ENCODE measurements at places on chromosomes 1 and 21.

DNA sequence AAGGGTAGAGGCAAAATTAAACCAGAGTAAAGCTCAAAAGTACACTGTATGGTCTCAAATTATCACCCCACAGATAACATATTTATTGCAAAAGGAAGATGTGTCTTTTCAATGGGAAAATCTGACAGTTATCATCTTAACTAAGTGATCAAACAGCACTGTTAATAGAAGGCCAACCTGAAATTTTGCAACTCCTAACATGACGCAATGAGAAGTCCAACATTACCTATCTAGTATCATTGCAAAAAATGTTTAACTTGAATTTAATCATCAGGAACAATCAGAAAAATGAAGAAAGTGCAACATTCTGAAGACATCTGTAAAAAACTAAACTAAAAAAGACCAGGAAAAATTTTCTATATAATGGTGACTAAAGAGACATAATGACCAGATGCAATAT lies 156.7 kb upstream of the POGK start:
- no peak for DNase-seq

DNA sequence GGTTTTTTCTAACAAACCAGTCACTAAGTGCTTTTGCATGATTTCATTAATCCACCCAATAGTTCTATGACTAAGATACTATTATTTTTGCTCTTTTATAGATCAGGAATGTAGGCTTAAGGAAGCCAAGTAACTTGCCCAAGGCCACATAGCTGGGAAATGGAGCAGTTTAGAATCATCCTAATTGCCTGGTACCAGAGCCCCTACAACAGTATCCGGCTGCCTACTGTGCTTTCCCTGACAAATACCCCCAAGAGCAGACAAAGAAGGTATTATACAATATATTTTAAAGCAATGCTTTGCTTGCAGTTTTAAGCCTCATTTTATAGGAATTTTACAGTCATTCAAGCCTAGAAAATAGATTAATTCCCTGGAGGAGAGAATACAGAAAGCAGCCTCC lies 45.5 kb upstream of the RASAL2 start:
- no peak for DNase-seq

DNA sequence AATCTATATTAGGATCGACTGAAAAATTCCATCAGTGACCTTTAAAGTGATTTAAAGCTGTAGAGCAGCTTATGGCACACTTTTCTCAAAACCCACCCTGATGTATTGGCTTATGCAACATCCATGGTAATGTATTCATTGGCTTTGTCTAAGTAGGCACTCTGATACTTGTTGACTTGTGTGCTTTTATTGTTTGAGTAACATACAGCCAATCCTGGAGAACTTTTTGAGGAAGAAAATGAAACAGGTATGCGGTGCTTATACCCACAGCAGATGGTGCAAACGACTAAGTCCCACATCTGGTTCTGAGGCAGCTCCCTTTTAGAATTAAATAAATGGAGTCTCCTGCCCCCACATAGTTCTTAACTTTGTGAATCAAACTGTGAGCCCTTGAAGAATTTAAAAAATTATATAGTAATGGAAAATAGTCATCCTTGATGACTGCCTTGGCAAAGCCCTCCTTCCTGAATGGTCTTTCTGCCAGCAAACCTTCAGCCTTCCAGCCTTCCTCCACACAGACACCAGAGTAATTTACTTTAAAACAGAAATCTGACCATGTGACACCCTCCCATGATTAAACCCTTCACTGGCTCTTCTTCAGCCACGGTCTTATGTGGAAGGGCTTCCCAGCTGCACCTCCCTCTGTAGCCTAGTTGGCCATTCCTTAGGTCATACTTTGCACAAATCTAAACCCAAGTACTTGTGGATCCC lies 116.0 kb downstream of the BCAR3 start:
- DNase-seq: no peak

DNA sequence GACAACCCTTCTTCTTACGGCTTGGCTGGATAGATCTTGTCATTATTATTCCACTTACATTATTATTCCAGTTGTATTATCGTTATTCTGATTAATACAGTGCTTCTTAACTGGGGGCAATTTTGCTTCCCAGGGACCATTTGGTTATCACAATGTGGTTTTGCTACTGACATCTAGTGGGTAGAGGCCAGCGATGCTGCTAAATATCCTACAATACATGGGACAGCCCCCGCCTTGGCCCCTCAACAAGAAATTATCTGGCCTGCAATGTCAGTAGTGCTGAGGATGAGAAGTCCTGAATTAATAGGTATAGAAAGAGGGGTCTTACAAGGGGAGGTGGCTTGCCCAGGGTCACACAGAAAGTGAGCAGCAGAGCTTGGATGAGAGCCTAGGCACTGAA lies 105.6 kb downstream of the PTPRU start:
- DNase-seq: no peak

DNA sequence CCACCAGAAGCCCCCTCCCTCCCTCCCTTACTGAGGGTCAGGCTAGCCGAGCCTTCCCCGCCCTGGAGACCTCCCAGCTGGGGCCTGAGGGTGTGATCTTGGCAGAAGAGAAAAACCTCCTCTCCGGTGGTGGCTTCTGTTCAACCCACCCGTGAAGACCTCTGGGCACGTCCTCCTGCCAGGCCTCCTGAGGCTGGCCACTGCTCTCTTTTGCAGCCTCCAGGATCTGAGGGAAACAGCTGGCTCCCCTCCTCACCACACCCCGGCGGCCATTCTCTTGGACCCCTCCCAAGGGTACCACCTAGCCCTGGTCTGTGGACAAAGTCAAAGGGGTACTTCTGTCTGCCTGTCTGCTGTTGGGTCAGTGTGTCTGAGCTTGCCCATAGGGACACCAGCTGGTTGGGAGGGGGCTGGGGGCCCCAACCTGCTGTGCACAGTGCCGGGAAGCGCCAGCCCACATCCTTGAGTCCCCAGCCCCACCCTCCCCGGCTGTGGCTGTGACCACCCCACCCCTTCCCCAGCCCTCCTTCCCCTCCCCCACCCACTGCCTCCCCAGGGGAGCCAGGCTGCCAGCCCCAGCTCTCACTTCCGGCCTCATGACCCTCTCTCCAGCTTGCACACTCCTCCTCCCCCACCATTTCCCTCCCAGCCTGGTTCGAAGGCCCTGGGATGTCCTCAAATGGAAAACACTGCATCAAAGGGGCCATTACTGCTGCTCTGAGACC lies 48.1 kb downstream of the AHDC1 start:
- no peak for DNase-seq

DNA sequence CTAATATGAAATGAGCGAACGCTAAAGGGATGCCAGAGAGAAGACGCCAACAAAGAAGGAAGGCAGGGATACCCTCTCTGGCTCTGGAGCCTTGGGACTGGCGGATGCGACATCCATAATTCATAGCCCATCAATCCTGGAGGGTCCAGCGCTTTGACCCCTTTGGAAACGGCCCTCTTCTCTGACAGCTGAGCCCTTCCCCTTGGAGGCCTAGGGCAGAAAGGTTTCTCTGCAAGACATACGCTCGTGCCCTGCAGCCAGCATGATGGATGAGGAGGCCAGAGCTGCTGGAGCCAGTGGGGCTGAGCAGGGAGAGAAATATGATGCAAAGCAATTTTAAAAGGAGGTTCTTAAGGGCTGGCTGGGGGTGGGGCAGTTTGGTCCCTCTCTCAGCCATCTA lies 22.2 kb downstream of the OPTC start:
- no peak for DNase-seq

DNA sequence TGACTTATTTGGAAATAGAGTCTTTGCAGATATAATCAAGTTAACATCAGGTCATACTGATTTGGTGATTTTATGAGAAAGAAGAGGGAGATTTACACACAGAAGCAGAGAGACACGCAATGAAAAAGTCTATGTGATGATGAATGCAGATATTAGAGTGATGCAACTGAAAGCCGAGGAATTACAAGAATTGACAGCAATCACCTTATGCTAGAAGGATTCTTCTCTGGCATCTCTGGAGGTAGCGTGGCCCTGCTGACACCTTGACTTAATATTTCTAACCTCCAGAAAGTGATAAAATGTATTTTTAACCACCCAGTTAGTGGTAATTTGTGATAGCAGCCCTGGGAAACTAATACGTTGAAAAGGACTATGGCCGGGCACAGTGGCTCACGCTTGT lies 14.2 kb upstream of the CFH start:
- no peak for DNase-seq

GRCh38 chr1:119655154-119655553 lies 7.1 kb upstream of the ZNF697 start:
- no peak for DNase-seq

- DNase-seq: no peak
Measured at GRCh38 chr1:17347769-17348592, 24.0 kb upstream of the PADI6 start.
